ENCODE measurements at places on chromosomes 2 and 18.

- DNase-seq = no peak
Measured at GRCh38 chr2:122610948-122611609, 855.6 kb downstream of the TSN start.

- DNase-seq = no peak
Measured at GRCh38 chr2:128988967-128989366, 670.3 kb upstream of the HS6ST1 start.

GRCh38 chr2:169080250-169081069 is 11.1 kb downstream of the DHRS9 start:
- DNase-seq = no peak

GRCh38 chr2:34308140-34308539 is 709.0 kb upstream of the FAM98A start:
- no peak for DNase-seq

DNA sequence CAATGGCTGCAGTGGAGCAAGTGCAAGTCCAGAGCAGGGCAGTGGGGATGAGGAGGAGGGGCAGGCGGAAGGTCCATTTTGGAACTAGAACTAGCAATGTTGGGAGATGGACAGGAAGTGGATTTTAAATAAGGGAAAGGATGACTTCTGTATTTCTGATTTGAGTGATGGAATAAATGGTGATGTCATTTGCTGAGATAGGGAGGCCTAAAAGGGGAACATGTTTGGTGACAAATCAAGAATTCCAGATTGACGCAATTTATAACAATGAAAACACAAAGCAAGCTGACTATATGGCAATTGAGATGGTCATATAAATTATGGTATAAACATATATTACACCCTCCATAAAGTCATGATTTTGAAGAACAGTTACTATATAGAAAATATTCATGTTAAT is 209.3 kb downstream of the SS18 start:
- no peak for DNase-seq

- no peak for DNase-seq
Measured at GRCh38 chr2:128788636-128789220, 470.1 kb upstream of the HS6ST1 start.

DNA sequence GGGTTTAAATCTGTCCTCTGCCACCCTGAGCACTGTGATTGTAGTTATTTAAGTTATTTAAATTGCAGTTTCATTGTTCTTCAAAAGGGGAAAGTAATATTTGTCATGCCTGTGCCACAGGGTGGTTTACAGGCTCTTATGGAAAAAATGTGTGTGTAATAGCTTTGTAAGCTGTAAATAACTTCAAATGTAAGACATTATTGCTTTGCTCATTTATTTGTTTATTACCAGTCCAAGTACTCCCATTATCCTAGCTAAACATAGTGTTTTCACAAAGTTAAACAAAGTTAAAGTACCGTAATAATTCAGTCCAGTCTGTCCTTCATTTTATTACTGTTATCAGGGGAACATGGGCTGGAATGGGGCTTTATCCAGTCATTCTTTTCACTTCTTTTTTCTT is 43.4 kb upstream of the IGFBP2 start:
- DNase-seq = no peak

All from CD4-positive, alpha-beta memory T cell (primary cell).